NCI-H446 (cell line): ENCODE measurements at places on chromosomes 1 and 21.

DNA sequence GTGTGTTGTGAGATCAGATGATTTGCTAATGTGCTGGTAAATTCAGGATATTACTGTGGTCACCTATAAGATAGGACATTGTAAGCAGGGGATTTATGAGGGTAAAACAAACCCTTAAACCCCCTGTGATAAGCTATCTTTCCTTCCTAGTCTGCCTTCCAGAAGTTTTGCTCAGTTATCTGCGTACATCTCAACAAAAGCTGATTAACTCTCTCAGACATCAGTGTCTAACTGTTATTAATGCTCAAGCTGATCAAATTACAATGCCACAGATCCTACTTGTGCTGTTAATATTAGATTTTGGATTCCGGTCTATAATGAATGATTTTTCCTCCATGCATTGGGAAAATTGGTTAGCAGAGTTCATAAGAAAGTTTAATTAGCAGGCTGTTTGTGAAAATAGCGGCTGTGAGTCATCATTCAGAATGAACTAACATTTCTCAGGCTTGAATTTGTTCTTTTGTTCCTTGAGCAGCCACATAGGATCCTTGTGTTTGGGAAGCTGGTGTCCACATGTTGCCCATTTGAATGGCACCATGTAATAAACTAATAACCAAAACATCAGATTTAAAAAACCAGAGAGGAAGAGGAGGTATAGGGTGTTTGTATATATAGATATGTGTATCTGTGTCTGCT, 48.7 kb downstream of the ELAVL4 start:
- no peak for DNase-seq

DNA sequence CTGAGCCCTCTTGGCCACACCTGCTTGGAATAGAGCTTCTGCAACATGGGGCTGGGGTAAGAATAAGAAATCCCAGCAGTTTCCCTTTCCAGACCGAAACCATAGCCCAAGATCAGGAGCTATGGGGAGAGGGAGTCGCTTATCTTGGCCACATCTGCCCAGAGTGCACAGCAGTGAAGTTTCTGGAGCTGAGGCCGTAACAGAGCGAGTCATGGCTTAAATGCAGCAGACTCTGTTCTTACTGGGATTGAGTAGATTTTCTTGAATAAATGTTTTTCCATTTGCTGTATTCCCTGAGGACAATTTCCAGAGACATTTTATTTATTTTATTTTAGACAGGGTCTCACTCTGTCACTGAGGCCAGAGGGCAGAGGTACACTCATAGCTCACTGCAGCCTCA, 33.5 kb downstream of the CFAP57 start:
- no peak for DNase-seq

DNA sequence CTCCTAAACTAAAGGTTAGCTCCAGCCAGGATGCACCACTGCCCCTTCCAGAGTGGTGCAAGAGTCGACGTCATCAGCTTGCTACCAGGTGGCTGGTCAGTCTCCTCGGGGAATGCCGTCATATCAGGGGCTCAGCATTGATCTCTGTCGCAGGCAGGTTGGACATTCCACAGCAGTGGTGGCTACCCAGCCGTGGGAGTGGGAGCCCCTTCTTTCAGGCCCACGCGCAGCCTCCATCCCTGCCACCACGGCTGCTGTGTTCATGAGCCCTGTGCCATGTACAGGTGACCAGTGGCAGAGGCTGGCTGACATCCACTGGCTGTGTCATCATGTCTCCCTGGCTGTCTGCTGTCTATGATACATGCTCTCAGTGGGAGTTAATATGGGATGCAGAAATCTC, 25.5 kb downstream of the IL10RB start:
- DNase-seq = no peak

GRCh38 chr1:97385536-97386277, 535.1 kb downstream of the DPYD start:
- DNase-seq = no peak

DNA sequence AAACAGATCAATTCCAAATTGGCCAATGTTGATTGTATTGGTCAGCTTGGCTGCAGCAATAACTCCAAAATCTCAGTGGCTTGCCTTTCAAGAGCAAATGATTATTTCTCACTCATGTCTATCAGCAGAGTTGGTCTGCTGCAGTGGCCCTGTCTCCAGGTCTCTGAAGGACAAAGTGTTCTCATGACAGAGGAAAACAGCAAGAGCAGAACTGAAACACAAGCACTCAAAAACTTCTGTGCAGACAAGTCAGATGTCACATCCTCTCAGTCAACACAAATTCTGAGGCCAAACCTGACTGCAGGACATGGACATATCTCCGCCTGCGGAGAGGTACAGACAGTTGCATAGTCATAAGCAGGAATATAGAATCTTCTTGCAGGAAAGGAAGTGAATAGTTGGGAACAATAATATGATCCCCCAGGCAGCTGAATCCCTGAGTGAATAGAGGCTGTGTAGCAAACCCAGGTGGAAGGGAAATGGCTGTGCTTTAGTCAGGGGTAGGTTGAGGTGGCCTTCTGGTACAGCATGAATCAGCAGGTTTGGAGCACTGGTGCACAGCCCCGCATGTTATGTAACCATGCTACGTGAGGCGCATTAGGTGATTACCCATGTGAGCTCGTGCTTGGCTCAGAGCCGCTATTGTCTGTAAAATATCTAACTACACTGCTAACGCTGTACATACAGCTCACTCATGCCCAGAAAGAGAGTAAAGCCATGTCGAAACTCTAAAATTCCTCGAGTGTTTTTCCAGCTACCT, 17.1 kb upstream of the UBE2U start:
- DNase-seq = no peak

- DNase-seq = no peak
Observed at GRCh38 chr1:157218671-157219070, 80.5 kb upstream of the ETV3 start.

GRCh38 chr1:69305621-69306020, 262.1 kb upstream of the LRRC7 start:
- no peak for DNase-seq

DNA sequence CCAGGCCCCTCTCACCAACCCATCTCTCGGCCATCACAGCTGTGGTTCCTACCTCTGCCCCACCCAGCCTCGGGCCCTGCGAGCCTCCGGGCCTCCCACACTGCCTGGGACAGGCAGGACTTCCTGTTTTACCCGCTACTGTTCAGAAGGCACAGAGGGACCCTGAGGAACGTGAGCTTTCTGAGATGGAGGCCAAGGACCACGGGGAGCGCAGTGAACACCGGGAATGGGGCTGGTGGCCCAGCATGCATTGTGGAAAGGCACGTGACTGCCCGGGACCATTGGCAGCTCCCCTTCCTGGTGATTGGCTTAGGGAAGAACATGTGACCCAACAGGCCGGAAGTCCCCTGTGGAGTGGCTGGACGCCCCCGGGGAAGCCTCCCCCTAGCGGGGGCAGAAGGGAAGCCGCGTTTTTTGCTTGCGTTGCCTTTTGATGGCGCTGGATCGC, 7.0 kb downstream of the S100B start:
- no peak for DNase-seq
